ENCODE measurements at places on chromosomes 3 and 15.

- no peak for DNase-seq
Observed at GRCh38 chr3:10554746-10555145, 49.4 kb upstream of the ATP2B2 start.

- no peak for DNase-seq
Observed at GRCh38 chr3:25697553-25697952, 32.8 kb upstream of the TOP2B start.

DNA sequence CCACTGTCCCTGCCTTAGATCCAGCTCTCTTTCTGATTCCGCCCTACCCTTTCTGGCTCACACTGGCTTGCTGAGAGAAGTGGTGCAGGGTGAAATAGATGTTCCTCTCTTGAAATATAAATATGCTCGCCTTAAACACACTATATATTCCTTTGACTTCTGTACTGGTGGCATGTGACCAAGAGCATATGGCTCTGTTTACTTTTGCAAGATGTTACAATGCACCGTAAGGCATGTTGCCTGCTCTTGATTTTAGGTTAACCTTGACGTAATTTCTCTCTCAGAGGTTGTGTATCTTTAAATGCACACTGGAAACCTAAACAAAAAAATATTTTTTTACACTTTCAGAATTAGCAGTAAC lies 749 bp downstream of the RSRC1 start:
- DNase-seq = no peak

- no peak for DNase-seq
Observed at GRCh38 chr3:168709073-168709472, 613.3 kb upstream of the GOLIM4 start.

DNA sequence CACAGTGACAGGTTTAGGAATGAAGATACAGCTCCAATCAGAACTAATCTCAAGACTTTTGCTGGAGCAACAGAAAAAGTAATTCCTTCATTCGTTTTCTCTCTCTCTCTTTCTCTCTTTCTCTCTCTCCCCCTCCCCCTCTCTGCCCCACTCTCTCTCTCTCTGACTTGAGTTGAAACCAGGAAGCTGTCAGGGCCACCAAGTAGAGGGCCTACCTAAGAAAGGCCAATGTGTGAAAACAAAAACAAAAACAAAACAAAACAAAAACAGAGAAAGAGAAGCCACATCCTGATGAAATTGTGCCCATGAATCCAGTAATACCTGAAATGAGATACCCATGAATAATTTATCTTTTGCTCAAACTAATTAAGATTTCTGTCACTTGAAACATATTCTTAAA lies 72.9 kb downstream of the ATP8B4 start:
- DNase-seq = no peak

DNA sequence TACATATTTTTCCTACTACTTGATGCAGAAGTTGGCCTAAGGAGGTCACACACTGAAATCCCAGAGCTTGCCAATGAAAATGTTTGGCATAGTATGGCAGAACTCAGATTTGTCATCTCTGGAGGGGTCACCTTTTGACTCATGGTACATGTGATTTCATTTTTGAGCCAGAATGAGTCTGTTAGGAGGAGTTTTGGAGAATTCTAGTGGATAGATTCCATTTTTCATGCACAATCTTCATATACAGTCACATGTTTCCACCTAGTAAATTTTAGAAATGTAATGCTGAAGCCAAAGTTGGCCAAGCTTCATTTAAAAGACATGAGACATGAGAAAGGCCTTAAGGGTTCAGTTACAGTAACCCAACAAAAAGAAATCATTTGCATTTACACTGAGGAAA lies 97.8 kb upstream of the IGSF10 start:
- DNase-seq = no peak

GRCh38 chr3:43616034-43616433 lies 5.8 kb downstream of the ANO10 start:
- DNase-seq = no peak

DNA sequence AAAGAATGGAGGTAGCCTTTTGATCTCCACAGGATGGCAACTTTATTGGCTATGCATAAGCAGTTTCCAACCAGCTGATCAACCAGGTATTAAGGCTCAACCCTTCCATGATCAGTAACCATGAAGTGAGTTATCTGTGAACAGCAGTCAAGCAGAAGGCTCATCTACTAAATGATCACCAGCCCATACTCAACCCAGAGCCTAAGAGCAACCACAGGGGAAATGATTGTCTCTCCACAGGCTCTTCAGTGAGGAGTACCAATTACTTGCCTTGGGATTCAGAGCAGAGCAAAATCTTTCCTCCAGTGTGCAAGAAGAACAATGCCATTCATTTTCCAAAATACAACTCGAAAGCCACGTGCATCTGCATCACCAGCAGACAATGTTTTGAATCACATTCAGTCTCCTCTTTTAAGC lies 754.8 kb downstream of the ROBO1 start:
- no peak for DNase-seq

DNA sequence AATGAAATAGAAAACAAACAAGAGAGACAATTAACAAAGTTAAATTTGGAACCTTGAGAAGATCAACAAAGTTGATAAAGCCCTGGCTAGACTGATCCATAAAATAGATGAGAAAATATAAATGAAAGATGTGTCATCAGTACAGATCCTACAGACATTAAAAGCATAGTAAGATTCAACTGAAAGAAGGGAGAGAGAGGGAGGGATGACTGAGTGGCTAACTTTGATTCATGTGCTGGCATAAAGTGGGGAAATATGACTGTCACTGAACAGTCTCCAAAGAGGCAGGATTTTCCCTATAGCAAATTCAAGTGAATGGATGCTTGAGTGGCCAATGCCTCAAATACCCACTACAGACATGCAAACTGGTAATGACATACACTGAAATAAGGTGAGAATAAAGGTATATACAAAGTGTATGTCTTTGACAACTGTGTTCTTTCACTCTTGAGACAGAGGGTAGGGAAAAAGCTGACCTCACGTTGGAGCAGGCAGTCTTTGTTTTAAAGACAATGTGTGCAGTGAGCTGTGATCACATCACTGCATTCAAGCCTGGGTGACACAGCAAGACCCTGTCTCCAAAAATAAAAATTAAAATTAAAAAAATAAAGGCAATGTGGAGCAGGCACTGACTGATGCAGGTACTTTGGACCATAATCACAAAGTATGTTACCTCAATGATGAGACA lies 35.9 kb upstream of the CHD2 start:
- no peak for DNase-seq

- DNase-seq = no peak
Observed at GRCh38 chr3:110459021-110459420, 612.6 kb upstream of the NECTIN3 start.

- no peak for DNase-seq
Observed at GRCh38 chr3:39783680-39784079, 25.7 kb upstream of the MYRIP start.

GRCh38 chr3:129313415-129313664 lies 34.7 kb downstream of the HMCES start:
- DNase-seq = no peak

- no peak for DNase-seq
Observed at GRCh38 chr3:2910997-2911396, 199.2 kb downstream of the IL5RA start.

DNA sequence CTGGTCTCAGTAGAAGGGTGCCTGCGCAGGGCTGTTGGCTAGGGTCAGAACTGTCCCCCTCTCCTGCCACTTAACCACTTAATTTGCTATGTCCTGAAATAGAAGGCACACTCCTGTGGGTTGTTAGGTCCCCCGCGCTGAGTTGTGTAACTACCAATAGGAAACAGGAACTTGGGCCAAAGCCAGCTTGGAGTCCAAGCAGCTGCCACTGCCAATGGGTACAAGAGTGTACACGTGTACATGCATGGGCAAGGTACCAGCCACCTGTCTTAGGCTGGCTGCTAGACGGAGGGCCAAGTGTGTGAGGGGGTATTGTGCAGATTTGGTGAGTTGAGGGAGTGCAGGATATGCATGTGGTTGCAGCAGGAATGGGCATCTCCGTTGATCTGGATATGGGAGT lies 29.7 kb upstream of the POLG start:
- no peak for DNase-seq

DNA sequence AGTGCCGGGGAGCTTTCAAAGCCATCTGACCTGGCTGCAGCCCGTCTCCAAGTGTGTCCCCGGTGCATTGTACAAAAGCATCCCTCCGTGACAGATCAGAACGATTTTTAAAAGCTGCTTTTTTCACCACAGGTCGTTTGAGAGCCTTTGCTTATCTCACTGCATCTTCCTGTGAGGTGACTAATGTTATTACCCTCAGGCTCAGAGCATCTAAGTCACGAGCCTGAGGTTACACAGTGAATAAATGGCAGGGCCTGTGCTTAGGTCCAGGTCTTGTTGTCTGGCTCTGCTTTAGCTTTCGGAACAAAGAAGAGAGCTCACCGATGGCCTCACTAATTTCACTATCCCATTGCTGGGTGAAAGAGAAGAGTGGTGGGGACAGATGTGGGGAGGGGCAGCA lies 83.3 kb downstream of the SEC22A start:
- no peak for DNase-seq

- no peak for DNase-seq
Observed at GRCh38 chr15:65642594-65642993, 20.9 kb downstream of the SLC24A1 start.

DNA sequence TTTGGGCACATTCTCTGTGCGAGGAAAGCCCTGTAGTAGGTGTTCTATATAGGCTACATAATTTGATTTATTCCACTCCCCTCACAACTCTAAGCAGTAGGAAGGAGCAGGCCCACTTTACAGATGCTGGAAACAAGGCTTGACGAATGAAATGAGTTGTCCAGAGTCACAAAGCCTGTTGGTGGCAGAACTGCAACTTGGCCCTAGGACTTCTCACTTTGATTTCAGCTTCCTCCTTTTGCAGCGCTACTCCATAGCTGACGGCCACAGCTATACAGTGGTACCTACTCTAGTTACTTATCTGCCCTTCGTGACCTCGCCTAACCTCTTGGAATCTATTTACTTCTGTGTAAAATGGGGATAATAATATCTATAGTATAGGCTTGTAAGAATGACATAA lies 2.5 kb upstream of the IRAK2 start:
- DNase-seq = no peak

DNA sequence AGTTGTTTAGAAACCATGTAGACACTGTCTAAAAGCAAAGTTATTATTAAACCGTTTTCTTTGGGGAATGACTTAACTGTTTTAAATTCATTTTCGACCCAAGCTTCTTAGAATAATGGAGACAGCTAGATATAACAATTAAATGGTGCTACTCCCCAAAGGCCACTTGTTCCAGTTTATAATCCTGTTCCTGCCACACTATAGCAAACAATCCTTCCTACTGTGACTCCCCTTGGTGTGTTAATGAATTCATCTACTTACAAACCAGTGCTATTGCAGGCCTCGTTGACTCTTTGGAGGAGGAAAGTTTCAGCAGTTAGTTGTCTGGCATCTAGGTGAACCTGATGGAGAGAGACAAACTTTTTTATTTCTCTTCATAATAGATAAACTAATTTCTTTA lies 25.2 kb upstream of the CLSTN2 start:
- no peak for DNase-seq

DNA sequence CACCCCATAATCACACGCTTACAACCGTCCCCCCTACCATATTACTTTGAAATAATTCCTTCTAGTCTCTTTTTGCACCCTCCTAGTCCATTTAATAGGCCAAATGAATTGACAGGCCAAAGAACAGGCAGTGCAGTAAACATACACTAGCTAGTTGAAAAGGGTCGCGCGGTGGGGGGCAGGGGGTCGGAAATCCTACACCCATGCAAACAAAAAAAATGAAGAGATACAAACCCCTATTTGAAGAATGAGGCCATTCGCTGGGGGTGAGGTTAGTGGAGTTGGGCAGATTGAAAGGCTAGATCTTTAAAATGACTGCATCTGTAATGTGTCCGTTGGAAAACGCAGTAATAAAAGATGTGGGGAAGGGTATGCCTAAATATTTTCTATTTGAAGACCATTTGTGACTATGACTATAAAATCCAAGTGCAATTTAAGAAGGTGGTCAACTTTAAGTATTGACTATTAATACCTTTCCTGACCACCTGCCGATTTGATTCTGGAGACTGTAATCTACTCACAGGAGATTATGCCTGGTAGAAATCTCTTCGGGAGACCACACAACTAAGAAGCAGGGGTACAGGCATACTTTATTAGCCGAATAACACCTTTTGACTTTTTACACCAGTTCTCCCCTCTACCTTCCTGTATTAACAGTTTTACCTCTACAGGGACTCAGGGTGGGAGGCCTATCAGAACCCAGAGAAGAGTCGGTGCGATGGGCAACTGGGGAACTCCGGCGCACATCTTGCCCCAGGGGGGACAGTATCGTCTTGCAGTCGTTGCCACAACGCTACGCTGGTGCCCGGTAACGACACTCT lies 762 bp upstream of the ARL6 start:
- DNase-seq = no peak

- DNase-seq = no peak
Observed at GRCh38 chr3:134677987-134678308, 27.1 kb upstream of the KY start.

DNA sequence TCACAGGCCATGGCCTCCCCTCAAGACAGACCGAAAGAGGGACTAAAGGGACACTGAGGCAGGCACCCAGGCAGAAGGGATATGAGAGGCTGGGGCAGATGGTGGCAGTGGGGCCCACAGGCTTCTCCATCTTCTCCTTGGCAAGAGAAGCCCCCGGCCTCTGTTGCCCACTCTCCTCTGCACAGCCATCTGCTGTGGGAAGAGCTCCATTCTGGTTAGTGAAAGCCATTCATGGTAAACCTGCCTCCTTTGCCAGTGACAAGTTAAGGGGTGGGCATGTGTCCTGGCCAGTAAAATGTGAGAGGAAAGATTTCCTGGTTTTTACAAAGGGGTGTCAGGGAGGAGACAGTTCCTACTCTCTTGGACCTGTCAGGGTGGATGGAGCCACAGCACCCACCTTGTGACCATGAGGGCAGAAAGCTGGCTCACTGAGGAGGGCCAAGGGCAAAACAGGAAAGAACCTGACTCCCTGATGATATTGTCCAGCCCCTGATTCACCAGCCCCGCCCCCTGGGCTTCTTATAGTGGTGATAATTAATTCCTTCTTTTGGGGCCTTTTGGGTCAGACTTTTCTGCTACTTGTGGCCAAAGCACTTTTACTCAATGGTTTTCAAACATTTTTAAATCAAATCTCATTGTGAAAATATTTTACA lies 130.4 kb upstream of the SMAD3 start:
- DNase-seq = no peak

- DNase-seq = no peak
Observed at GRCh38 chr3:170405101-170405500, 13.6 kb upstream of the CLDN11 start.

DNA sequence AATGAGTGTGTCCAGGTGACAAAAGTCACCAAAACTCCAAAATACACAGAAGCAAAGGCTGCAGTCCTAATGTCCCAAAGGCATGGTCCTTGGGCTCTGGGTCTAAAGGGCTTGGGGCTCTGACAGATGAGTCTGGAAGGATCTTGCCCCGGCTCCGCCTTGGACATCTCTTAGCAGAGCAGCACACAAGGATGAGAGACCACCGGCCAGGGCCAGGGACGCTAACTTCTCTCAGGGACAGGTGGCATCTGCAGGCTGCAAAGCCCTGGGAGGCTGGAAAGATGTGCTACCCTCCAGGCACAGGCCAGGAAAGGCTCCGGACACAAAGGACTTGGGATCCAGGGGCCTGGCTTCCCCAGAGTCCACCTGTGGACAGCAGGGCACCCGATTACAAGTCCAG lies 14.1 kb upstream of the SHISA5 start:
- no peak for DNase-seq

GRCh38 chr3:115806501-115806900 lies 183.2 kb downstream of the GAP43 start:
- DNase-seq = no peak

- no peak for DNase-seq
Observed at GRCh38 chr3:71316066-71316777, 267.3 kb downstream of the FOXP1 start.

All from T follicular helper cell (primary cell).